ENCODE measurements at places on chromosomes 12 and 14.

- no peak for DNase-seq
These were observed 13.1 kb downstream of the RHOF start for GRCh38 chr12:121780429-121780828.

- DNase-seq = no peak
These were observed 200.5 kb upstream of the SFSWAP start for GRCh38 chr12:131510431-131510830.

GRCh38 chr14:68675233-68675577 is 117.7 kb downstream of the ZFP36L1 start:
- no peak for DNase-seq

DNA sequence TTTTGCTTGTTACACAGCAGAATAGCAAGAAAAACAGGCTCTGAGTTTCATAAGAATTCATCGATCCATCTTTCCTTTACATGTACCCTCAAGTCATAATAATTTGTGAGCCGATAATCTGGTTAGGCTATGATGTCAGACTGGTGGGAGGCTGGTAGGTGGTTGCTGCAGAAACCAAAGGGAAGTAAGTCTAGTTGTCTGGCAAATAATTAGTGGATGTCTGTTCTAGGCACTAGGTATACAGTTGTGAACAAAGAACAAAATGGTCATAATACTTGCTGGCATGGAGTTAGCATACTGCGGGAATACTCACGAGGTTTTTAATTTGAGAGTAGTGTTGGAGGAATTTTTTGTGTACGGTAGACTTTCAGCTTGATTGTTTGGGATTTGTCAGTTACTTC is 8.8 kb downstream of the SUSD6 start:
- no peak for DNase-seq

DNA sequence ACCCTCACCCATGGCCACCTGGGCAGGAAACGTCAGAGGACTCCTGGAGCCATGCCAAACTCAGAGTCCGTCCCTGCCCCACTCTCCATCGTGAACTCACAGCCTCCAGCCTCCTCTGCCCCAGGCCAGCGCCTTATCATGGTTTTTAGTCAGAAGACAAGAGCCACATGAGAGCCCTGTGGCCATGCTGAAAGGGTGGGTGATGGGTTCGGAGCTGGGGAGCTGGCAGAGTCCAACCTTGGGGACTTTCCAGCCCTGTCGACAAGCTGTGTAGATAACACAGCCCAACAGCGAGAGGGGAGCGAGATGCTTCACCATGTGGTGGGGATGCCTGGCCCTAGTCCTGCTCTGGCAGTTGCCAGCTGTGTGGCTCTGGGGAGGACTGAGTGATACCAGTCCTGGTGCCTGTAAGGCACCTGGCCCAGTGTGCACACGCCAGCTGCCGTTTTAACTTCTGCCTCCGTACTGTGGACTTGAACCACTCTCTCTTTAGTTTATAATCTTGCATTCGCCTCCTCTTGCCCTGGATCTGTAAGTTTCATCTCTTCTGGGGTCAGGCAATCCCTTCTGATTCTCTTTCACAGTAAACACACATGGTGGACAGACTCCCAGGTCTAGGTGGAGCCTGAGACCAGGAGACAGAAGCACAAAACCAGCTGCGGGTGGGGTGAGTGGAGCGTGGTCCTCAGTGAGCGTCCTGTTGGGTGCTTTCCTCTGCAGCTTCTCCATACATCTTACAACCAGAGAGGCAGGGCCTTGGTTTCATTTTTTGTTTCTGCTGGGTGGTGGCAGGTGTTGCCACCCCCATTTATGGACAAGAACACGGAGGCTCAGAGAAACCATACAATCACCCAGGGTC is 55.3 kb downstream of the RIN3 start:
- no peak for DNase-seq

DNA sequence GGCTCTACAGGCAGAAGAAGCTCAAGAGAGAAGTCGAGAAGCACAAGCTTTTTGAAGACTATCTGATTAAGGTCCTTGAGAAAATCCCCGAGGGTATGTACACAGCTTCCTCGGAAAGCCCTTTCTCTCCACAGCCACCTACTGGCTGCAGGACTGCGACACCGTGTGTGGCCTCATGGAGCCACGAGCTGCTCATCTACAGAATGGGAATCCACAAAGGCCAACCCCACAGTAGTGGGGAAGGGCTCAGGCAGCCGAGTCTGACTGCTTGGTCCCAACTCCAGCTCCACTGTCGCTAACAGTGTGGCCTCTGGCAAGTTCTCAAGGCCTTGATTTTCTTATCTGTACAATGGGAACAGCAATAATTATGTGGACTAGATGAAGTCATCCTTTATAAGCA is 2.5 kb downstream of the CCDC197 start:
- DNase-seq = no peak

DNA sequence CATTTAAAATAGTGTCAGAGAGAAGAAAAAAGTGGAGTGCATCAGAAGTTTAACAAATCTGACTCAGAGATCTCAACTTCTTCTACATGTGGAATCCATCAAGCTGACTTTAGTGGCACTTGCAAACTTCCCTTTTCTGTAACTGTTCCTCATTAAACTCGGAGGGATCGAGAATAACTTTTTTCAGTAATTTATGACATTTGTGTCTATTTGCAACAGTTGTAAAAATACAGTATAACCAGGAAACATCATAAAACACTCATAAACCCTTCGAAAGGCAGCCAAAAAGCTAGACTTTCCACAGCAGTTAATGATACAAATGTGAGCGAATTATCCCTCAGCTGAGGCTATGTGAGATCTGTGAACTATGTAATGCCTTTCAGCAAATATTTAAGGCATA is 1936.8 kb upstream of the SEL1L start:
- no peak for DNase-seq

- no peak for DNase-seq
These were observed 360.9 kb downstream of the NAV3 start for GRCh38 chr12:78191611-78192010.

GRCh38 chr12:94172973-94173372 is 24.6 kb downstream of the PLXNC1 start:
- DNase-seq = no peak

GRCh38 chr12:210277-211141 is 3.4 kb downstream of the SLC6A12 start:
- DNase-seq = no peak

GRCh38 chr12:93518725-93519124 is 51.4 kb downstream of the MRPL42 start:
- DNase-seq = no peak

- peak; percentile 71 for DNase-seq
These were observed 100.7 kb downstream of the C2CD5 start for GRCh38 chr12:22443379-22444316.

- DNase-seq = no peak
These were observed 60.7 kb downstream of the CLMN start for GRCh38 chr14:95258754-95259593.

GRCh38 chr14:93748208-93749075 is 39.8 kb downstream of the PRIMA1 start:
- no peak for DNase-seq

GRCh38 chr14:93510056-93510455 is 79.3 kb downstream of the UNC79 start:
- no peak for DNase-seq
